Mucosa of descending colon (tissue), 3 donors: ENCODE measurements at places on chromosomes 6 and 20.

DNA sequence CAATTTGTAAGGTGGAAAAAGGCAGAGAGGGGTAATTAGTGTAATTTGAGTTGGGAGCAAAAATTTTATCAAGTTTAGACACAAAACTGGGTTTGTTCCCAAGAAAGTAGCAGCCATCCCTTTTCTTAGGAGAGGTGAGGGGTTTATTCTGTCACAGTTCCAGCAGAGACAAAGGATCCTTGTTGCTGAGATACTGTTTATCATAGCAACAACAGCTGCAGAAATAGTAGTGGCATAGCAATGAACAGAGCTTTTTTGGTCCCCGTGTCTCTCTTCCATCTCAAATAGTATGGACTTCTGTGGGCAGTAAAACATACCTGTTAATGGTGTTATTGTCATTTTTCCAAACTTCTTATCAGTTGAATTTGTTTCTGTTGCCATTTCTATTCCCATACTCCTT, 23.9 kb downstream of the ZKSCAN8 start:
- DNase-seq = no peak

DNA sequence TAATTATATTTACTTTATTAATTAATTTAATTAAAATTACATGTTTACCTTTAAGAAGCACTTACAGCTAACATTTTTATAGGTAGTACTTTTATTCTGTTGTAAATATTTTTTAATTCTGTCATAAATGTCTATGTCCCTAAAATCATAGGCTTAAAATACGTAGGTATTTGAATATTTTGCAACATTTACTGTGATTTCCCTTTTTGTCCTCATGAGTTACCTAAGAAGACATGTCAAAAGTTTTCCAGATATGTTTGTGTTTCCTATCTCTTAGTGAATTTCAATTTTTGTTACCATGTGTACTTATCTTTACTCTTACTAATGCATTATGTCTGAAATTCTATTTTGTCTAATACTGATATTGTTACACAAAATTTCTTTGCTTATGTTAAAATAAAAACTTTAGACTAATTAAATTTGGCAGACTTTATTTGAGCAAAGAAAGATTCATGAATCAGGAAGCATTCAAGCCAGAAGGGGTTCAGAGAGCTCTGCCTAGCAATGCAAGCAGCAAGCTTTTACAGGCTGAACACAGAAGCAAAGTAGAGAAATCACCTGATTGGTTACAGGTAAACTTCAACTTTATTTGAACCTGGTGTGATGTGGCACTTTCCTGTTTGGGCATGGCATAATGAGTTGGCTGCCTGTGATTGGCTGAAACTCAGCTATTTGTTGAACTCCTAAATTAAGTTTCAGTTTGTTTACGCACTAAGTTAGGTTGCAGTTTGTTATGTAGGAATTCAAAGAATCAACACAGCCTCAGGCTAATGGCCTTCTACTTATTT, 123.2 kb upstream of the TMEM170B start:
- DNase-seq = no peak

DNA sequence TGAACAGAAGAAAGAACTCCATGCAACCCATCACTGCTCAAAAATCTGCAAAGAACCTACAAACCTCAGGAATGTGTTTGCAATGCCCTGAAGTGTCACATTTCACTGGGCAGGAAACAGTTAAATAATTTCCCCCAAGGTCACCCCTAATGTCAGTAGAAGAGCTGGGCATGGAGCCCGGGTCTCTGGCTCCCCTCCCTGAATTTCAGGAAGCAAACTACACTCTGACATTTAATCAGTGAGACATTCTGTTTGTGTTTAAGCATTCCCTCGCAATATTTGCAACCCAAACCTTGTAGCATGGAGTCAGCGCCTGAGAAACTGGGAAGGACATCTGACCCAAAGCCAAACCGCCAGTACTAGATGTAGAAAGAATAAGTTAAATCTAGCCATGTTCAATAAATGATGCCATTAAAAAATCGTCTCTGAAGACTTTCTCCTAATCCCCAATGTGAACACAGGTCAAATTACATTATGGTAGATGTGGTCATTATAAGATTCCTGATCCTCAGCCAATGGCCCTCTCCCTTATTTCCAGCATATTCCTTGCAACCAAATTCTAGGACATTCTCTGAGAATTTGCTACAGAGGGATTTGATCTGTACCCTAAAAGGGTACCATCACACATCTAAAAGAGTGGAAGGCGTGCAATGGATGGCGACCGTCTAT, 91.2 kb upstream of the ADTRP start:
- no peak for DNase-seq

GRCh38 chr6:129031051-129031599, 148.2 kb downstream of the LAMA2 start:
- DNase-seq = no peak

DNA sequence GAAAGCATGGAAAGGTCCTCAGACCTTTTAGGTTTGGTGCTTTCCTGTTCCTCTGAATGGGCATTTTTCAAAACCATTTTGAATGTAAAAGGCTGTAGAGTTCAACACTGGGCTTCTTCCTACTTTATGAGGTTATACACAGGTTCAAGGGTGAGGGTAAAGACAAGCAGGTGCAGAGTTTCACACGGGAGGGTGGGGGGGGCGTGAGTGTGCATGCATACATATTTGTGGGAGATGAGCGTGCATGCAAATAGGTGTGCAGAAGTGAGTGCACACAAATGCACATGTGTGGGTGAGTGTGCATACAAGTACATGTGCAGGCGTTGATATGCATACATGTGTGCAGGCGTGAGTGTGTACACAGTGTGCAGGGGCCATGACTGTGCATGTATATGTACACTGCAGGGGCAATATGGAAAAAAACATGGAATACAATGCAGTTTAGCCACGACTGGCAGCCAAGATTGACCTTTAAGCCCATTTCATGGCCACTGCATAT, 183.1 kb downstream of the GMPR start:
- no peak for DNase-seq
